K562 (cell line): ENCODE measurements at places on chromosomes 5 and 9. TPM values are rescaled to one million over a fixed set of nuclear protein-coding genes. Genes with fewer than 3 reads are reported as not detected.

Gene PTGES
- polyA plus RNA-seq, result not detected in 2 replicates

DNA sequence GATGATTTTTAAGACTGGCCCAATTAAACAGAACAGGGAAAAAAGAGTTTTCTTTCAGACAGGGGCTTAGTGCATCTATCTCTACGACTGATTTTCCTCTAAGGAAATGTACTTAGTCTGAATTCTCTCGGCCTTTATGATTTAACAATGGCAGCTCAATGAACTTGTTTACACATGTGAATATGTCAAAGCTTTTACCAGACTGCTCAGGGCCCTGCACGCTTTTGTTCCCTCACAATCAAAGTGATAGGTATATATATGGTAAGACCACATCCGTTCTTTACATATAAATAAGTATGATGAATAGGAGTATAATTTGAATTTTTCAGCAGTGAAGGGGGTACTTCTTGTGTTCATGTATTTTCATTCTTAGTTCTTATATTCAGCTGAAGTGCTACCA, 27.6 kb downstream of the LEAP2 start:
- DNase-seq, result no peak

GRCh38 chr5:26416911-26417310, 621.5 kb downstream of the CDH9 start:
- DNase-seq, result no peak

DNA sequence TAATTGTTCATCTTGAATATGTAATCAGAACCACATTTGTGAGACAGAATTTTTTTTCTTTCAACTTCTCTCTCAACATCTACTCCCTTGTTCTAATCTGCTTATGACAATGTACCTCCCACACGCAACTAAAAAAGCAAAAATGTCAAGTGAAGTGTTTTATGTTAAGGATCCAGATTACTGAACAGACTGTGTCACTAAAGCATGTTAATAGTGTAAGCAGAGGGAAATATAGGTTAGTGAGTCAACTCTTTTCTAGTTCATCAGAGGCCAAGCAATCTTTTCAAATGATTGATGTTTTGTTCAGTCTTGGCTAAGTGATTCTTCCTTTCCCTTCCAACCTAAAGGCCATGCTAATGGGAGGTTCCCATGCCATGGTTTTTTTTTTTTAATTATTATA, 34.7 kb upstream of the IDNK start:
- no peak for DNase-seq

DNA sequence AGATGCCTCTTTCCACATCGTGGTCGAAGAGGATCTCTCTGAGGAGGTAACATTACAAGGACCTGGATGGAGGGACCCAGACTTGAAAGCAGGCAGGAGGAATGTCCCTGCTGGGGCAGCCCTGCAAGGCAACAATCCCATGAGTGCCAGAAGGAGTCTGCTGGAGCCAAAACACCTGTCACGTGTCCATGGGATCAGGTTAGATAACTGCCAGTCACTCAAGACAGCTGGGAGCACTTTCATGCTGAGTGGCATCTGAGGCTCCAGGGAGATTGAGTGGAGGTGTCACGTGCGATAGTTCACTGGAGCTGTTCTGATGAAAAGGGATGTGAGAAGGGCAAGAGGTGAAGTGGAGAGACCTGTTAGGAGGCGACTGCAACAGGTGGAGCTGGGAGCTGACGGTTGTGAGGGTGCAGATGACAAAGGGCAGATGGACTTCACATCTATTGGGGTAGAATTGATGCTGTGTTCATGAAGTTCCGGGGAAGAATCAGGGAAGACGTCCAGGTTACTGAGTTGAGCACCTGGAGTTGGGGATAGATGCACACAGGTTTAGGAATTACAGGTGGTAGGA, 68.4 kb downstream of the ICE1 start:
- no peak for DNase-seq
